ENCODE measurements at places on chromosomes 2 and 18.

- no peak for DNase-seq
These were observed 1.6 kb downstream of the TYMS start for GRCh38 chr18:658947-659533.

- DNase-seq, result no peak
These were observed 38.2 kb downstream of the LMAN2L start for GRCh38 chr2:96701636-96702035.

DNA sequence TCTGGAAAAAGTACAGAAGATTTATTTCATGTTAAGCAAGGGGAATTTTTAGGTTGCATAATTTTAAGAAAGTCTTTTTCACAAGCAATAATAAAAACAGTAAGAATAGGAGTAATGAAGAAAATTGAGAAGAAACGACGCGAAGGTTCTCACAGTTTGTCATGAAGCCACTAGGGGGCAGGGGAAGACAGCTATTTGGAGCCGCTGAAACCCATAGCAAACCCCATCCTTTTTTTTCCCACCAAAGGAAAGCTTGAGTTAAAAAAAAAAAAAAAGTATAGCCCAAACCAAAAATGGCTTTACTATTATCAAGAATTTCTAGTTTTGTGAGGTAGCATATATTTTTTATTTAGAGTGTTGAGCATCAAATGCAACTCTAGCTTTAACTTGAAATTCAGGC, 300.9 kb downstream of the PHLPP1 start:
- DNase-seq, result peak; percentile 61

GRCh38 chr2:65530547-65531320, 98.3 kb upstream of the SPRED2 start:
- DNase-seq, result no peak

DNA sequence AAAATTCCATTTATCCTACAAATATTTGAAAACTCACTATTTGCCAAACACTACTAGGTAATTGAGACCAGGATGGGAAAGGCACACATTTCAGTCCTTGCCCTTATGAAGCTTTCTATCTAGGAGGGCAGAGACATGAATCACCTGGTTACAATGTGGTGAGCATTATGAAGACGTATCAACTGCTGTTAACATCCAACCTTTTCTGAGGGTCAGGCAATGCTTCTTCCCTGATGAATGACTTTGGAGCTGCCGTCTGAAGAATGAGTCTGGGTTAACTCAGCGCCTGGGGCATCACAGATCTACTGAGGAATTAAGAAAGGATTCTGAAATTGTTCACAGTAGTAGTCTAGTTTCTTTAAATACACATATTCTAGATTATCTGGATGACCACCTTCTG, 62.1 kb upstream of the NOSTRIN start:
- DNase-seq, result no peak

DNA sequence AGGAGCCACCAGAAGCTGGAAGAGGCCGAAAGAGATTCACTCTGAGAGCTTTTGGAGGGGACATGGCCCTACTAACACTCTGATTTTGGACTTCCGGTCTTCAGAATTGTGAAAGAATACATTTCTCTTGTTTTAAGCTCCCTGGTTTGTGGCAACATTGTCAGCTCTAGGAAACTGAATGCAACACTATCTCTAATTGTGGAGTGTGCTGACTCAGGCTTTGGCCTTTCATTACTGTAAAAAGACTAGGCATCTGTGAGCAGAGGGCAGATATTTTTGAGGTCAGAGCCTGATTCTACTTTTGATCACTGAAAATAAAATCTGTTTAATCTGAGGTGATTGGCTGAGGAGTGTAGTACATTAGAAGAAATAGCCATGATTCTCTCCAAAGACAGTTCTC, 185.4 kb upstream of the FAM98A start:
- DNase-seq, result no peak

- no peak for DNase-seq
These were observed 205.8 kb upstream of the NCKAP5 start for GRCh38 chr2:133773854-133774653.
